ENCODE measurements at places on chromosomes 5 and 9.

DNA sequence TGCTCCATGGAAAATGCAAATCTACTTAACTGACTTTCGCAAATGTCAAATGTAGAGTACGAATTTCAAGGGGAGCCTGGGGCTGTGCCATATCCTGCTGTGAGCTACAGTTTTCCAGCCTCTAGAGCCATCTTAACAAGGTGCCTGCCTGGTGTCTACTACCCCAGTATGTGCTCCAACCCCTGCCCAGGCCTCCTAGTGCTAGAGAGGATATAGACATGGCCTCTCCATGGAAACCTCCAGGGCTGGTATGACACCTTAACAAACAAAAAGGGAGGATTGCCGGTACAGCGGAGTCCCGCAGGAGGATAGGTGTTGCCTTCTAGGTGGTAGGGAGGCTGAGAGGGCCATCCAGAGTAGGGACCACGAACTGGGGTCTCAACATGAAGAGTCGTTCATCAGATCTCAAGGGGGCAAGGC, 13.6 kb upstream of the IL3 start:
- DNase-seq, result no peak

DNA sequence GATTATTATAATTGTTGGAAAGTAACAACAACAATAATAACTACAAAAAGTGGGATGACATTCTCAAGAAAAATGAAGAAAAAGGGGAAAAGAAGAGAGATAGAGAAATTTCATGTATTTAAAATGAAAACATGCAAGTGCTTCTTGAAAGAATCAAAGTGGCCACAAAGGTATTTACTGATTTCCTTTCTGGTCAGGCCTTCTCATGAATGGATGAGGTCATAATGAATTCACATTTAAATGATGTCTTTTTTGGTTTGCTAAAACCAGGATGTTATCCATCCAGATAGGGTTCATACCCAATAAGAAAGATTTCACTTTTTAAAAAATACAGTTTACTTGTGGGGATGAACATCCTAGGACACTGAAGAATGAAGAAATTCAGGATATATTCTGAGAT, 446.4 kb upstream of the PTGER4 start:
- no peak for DNase-seq

- no peak for DNase-seq
These were observed 212.9 kb downstream of the ARRDC3 start for GRCh38 chr5:91170266-91170665.

GRCh38 chr9:100098046-100098886, 534 bp downstream of the ERP44 start:
- DNase-seq, result peak; percentile 27

GRCh38 chr9:21513431-21513830, 31.3 kb upstream of the IFNE start:
- no peak for DNase-seq

GRCh38 chr5:40666657-40667056, 13.1 kb upstream of the PTGER4 start:
- DNase-seq, result no peak

GRCh38 chr5:83653669-83654068, 67.0 kb downstream of the HAPLN1 start:
- DNase-seq, result no peak

DNA sequence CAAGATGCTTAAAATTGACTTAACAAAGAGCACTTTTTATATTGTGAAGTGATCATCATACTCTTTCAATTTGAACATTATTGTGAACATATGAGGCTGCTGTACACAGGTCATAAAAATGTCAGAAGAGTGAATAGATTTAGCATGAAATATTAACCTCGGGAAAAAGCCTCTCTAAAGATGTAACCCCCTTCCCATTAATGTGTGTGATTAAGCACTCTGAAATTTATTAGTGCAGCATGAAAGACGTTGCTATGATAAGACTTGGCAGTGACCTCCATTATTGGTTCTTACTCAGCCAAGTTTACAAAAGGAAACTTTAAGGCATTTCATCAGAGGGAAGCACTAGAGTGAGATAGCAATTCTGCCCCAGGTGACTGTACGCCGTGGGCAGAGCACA, 326.5 kb downstream of the NTRK2 start:
- no peak for DNase-seq

- no peak for DNase-seq
These were observed 64.7 kb upstream of the SPOCK1 start for GRCh38 chr5:137563646-137564397.

- DNase-seq, result no peak
These were observed 22.1 kb downstream of the JADE2 start for GRCh38 chr5:134547579-134547978.
